ENCODE measurements at places on chromosomes 1 and 21.
A peak's percentile ranks its signal among the peaks of the same experiment; 100 is the strongest.

DNA sequence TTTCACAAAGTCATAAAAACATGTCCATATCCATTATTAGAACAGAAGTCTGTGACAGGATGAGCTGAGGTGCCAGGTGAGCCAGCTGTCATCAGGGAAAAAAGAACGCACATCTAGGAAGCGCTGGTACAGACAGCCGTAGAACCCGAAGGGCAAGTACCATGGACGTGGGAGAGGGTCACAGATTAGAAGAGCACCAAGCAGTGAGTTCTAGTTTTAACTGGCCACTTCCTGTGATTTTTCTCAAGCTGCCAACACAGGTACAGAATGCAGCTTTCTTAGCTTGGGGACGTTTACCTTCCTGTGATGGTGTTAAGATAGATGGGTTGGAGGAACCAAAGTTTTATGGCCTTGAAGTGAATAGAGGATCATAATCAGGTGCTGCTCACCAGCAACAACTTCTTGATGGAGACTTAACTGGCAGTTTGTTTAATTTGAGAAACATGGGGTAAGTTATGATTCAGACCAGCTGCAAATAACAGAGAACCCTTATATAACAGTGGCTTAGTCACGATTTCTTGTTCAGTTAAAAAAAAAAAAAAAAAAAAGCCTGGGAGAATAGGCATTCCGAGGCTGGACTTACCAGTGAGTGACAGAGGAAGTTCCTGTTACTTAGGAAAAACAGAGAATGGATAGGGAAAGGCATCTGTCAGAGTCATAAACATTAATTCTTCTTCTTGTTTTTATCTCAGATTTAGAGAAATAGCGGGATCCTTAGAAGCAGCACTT is 30.9 kb downstream of the AGT start:
- DNase-seq = no peak

GRCh38 chr1:76083189-76083588 is 8.6 kb downstream of the ST6GALNAC3 start:
- DNase-seq = peak; percentile 16

- DNase-seq = peak; percentile 88
Observed at GRCh38 chr21:14589855-14590563, 43.9 kb upstream of the SAMSN1 start.

DNA sequence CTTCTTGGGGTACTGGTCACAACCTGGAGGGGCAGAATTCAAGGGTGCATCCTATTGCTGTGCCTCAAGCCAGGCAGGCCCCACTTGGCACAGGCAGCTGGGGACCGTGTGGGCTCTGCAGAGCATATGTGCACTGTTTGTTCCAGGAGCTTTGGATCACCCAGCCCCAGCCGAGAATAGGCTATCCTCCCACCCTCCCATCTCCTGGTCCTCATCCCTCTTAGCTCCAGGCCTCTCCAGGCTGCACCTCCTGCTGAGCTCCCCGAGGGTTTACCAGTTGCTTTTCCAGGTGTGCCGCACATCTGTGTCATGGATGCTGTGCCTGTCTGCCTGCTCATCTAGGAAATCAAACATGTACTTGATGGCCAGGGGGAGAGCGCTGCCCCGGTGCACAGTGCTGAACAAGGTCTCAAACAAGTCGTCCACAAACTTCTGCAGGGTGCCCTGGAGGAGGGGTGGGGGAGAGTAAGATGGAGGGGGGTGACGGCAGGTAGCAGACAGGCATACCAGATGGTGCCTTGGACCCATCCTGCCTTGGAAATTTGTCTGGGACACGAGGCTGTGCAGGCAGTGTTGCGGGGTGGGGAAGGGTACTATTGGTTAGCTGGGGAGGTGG is 120.5 kb upstream of the CD34 start:
- no peak for DNase-seq

- DNase-seq = no peak
Observed at GRCh38 chr1:23722652-23723051, 20.6 kb upstream of the ELOA start.

GRCh38 chr1:25256578-25256965 is 9.3 kb upstream of the RSRP1 start:
- DNase-seq = no peak

- peak; percentile 51 for DNase-seq
Observed at GRCh38 chr1:156160743-156161171, 7.4 kb downstream of the SEMA4A start.

- no peak for DNase-seq
Observed at GRCh38 chr1:112074711-112075110, 85.2 kb upstream of the KCND3 start.

GRCh38 chr1:97529600-97529999 is 391.2 kb downstream of the DPYD start:
- no peak for DNase-seq

DNA sequence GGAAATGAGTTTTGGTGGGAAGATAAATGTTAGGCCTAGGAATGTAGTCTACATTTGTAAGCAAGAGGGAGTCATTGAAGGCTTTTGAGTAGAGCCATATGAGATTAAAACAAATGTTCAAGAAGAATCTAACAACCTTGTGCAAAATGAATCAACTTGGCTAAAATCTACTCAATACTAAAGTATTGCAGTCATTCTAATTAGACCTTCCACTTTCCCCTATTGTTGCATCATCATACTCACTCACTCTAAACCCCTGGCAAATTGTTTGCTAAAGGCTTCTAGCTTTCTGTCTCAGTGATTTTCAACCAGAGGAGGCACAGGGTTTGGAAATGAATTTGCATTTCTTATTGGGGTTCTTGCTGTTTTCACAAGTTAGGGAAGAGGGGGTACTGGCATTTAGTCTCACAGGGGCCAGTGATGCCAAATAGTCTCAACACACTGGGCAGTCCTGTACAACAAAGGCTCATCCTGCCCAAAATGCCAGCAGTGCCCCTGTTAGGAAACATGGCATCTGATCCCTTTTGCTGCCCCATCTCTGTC is 85.3 kb downstream of the SEC16B start:
- DNase-seq = no peak

DNA sequence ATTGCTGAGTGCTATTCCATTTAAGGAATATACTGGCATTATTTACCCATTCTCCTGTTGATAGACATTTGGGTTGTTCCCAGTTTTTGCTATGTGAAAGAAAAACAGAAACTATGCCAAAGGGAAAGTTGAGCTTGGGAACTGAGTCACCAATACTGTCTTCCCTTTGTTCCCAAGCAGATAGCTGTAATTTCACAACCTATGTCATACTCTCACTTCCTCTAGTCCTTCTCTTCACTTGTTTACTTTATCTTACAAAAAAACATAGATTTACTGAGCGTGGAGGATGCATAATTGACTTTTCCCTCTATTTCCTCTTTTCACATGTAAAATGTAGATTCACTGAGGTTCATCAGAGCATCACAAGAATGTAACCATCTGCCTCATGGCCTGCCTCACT is 32.4 kb upstream of the PGBD5 start:
- peak; percentile 94 for DNase-seq

DNA sequence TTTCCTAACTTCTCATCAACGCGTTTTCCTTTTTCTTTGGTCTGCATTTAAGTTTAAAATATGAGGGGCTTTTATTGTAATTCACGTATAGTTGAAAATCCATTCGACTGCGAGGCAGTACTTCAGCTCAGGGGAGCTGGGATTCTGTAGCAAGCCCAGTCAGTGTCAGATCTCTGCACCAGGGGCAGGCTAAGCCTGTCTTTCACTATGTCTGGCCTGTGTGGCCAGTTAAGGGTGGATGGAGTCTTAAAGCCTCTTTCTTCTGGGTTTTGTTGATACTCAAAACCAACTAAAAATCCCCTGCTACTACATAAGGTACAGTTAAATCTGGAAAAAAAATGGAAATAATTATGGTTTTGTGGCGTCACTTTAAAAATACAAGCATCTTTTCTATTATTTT is 124.7 kb downstream of the TYW3 start:
- no peak for DNase-seq

GRCh38 chr1:62274496-62275485 is 44.4 kb downstream of the KANK4 start:
- no peak for DNase-seq

DNA sequence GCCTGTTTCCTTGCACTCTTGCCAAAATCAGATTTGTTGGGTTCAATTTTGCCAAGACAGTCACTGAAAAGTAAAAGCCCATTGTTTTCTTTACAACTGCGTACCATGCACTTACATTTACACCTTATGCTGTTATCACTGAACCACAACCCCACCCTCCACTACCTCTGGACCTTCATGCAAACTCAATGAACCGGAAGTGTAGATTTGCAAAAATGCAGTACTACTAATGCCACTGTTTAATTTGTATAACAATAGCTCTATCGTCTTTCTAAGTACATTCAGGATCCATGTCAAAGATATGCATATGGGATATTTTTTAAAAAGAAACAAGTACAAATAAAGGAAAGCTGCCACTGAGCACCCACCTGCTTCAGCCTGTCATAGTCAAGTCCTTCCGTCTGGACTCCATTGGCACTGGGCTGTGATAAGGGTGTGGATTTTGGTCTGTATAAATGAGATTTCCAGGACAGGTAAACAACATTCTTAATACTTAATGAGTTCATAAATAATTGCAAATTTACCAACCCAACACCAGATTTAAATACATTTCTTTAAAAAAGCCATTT is 72.9 kb upstream of the LBR start:
- no peak for DNase-seq

- no peak for DNase-seq
Observed at GRCh38 chr1:119773711-119774241, 5.1 kb upstream of the HMGCS2 start.

- DNase-seq = peak; percentile 62
Observed at GRCh38 chr1:23804183-23804835, 3.8 kb upstream of the GALE start.

GRCh38 chr1:201565024-201565730 is 26.2 kb downstream of the NAV1 start:
- no peak for DNase-seq

GRCh38 chr1:53111073-53111556 is 31.3 kb downstream of the SLC1A7 start:
- peak; percentile 55 for DNase-seq

DNA sequence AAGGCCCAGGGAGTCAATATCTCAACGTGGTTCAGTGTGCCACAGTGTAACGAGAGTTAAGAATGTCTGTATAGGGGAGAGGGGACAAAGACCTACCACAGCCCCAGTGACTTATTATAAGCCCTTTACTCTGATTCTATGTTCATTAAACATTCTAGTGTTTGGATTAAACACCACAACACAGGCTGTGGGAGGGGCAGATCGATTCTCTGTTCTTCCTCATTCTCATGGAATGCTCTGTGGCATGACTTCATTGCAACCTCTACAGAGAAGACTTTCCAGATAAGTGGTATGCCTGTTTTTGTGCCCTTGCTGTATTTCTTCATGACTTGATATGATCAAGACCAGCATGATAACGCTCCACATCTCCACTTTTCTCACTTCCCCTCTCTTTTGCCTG is 39.0 kb upstream of the CD5L start:
- DNase-seq = peak; percentile 37

GRCh38 chr1:51491166-51491981 is 27.7 kb downstream of the EPS15 start:
- peak; percentile 81 for DNase-seq

- peak; percentile 14 for DNase-seq
Observed at GRCh38 chr1:33147997-33148314, 33.9 kb downstream of the TRIM62 start.

- no peak for DNase-seq
Observed at GRCh38 chr1:173297798-173298391, 90.8 kb upstream of the TNFSF4 start.

DNA sequence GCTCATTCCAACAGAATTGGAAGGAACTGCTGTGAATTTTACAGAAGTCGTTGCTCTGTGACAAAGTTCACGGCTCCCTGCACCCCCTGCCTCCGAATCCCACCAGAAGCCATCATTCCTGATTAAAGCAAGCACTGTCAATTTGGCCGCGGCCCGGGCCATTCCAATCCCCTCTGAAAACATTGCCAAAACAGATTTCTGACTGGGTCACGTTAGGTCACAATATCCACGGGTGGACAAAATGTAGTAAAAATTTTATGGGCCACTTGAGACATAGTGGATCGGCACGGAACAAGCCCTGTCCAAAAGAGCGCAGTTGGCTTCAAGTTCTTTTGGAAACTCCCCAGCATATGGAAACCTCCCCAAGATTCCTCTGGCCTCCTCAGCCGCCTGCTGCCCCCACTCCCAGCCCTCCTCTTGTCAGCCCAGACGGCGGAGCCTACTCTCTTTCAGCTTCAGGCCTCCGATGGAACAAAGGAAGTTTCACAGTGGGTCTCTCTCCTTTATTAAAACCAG is 67.2 kb upstream of the IFNAR2 start:
- no peak for DNase-seq

DNA sequence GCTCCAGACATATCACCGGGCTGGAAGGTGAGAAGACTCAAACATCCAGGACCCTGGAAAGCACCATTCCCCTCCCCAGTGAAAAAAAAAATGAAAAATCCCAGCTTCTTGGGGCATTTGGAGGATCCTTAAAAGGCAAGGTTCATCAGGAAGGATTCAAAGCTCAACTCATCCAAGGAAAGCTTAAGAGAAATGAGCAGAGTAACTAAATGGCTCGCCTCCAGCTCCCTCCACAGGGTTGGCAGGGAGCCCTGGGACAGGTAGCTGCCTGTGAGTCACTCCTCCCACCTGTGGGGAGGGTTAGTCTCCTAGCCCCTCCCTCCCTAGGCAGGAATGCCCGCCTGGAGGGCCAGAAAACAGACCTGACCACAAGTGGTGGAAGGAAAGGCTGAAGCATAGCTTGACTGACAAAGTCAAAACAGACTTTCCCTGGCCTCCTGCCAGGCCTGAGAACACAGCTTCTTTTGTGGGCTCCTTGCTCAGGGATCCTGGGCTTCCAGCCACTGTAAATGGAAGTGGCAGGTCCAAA is 712 bp upstream of the LAMB3 start:
- DNase-seq = no peak

- peak; percentile 69 for DNase-seq
Observed at GRCh38 chr1:44499306-44499705, 94.3 kb downstream of the RNF220 start.

DNA sequence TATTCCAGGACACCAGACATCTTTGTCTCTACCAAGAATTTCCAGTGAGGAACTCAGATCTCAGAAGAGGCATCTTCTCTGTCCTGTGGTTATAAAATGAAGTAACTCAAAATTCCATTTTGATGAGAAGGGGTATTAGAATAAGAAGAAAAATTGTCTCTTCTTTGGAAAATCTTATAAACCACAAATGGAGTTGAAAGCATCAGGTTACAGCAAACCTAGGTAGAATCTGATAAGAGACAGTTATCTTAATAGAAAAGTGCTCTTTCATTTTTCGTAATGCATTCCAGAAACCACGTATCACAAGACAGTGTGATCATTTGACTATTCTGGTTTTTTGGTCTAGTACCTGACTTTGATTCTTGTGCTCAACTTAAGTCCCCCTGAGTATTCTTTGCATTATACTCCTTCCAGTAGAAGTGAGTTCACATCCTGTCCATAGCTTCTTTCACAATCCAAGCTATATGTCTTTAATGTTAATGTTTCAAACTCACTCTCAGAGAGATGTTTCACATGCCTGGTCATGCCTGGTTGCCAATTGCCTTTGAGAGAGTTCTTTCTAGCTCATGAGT is 120.9 kb upstream of the PRDX6 start:
- no peak for DNase-seq

GRCh38 chr1:61253059-61253735 is 170.8 kb downstream of the NFIA start:
- peak; percentile 38 for DNase-seq

GRCh38 chr1:78687315-78687714 is 37.7 kb downstream of the IFI44 start:
- no peak for DNase-seq

- no peak for DNase-seq
Observed at GRCh38 chr21:35045542-35046262, 3.4 kb downstream of the RUNX1 start.

- no peak for DNase-seq
Observed at GRCh38 chr1:220748936-220749335, 814 bp downstream of the MTARC2 start.

- peak; percentile 46 for DNase-seq
Observed at GRCh38 chr1:13730751-13731482, 30.9 kb downstream of the PRDM2 start.
